ENCODE measurements at places on chromosomes 1 and 21. TPM values are rescaled to one million over a fixed set of nuclear protein-coding genes. Genes with fewer than 3 reads are reported as not detected.

Gene UBE4B
- 41.1 TPM for total RNA-seq

Gene RHEX
- 34.8 TPM for total RNA-seq

DNA sequence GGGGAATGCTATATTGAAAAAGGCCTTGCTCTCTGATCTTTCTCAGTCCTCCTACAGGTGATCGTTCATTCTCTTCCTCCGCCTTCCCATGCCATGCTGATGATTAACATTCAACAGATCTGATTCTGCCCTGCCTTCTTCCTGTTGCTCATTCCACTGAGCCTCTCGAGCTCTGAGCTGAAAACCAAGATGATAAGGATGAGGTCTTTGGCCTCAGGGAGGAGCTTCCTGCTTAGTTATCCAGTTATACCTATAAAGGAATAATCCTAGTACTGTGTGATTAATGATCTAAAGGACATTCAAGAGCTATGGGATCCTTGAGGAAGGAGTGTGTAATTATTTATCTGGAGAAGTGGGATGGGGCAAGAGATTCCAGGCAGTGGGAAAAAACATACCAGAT is 25.2 kb upstream of the MAP3K7CL start:
- H3K27ac ChIP-seq: no peak overlapping the region
- no peaks in the 10 kb centered on the region for H3K27me3 ChIP-seq
- H3K4me3 ChIP-seq: no peak overlapping the region
- peaks cover 5% of the 10 kb centered on the region for H3K4me1 ChIP-seq
- no peak for DNase-seq
- peaks cover 13% of the 10 kb centered on the region for H3K36me3 ChIP-seq

- peaks cover 24% of the 10 kb centered on the region for H3K4me1 ChIP-seq
- H3K27ac ChIP-seq: no peak overlapping the region
- H3K27me3 ChIP-seq: no peaks in the 10 kb centered on the region
- no peak for DNase-seq
- no peaks in the 10 kb centered on the region for H3K36me3 ChIP-seq
Observed at GRCh38 chr1:50251702-50252101, 143.0 kb downstream of the ELAVL4 start.

Gene HSPA6
- total RNA-seq: 4.5 TPM

DNA sequence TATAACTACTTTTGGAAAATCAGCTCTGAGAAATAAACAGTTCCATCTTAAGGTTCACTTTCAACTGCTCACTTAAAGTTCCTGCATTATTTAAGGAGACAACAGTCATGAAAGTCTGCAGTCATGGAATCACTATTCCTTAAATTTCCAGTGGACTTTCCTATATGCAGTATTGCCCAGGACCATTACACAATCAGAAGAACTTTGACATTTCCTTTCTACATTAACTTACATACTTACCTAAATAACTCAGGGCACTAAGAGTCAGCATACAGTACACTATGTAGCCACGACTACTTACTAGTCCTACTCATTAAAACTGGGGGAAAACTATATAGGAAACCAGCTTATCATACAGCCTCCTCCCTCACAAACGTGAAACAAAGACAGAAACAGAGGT is 220.1 kb downstream of the SLC45A1 start:
- no peak overlapping the region for H3K27ac ChIP-seq
- H3K27me3 ChIP-seq: no peaks in the 10 kb centered on the region
- peaks cover 38% of the 10 kb centered on the region for H3K36me3 ChIP-seq
- peaks cover 48% of the 10 kb centered on the region for H3K4me1 ChIP-seq
- H3K4me3 ChIP-seq: no peak overlapping the region

DNA sequence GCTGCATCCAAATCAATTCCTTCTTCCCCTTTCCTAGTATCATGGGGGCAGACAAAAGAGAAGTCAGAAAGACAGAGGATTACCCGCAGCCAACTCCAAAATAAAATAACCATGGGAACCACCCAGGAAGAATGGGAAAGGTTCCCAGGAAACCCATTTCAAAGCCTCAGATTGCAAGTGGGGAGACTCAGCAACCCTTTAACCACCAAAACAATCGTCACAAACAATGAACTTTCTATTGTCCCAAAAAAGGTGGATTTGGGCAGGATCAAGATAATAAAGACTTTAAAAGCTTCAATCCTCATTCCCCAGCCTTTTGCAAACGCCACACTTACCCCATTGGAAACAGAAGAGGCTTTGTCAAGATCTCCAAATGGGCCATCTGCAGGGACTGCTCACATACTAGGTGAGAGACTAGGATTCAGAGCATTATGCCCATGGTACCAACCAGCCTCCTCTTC is 5.1 kb downstream of the TIAM1 start:
- H3K36me3 ChIP-seq: no peaks in the 10 kb centered on the region
- H3K27me3 ChIP-seq: peaks cover 31% of the 10 kb centered on the region
- H3K4me3 ChIP-seq: no peak overlapping the region
- DNase-seq: no peak

DNA sequence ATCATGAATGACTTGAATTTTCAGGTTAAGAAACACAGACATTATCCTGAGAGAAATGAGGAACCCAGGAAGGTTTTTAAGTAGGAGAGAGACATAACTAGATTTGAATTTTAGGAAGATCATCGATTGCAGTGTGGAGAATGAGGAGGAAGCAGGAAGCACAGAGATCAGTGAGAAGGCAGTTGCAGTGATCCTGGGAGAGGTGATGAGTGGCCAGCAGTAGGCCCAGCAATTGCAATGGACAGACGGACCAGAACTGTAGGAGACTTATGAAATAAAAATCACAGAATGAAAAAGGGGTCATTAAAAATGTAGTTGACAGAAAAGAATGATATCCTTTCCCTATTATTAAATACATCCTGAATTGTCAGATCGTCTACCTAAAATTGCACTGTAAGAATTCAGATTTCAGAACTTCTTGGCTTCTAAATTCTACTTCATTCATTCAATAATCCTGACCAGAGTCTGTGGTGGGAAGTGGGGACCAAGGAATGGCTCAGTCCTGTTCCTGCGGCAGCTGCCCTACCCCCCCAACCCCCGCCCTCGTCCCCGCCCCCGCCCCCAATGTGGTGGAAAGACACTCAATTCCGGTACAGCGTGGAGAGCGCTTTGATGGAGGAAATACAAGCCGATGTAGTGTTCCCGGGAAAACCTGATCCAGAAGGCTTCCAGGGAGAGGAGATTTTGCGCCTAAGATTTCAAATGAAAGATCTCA is 35.1 kb downstream of the SLC2A1 start:
- peak overlapping the region; percentile 91 for H3K4me3 ChIP-seq
- H3K4me1 ChIP-seq: peaks cover 39% of the 10 kb centered on the region

Gene FCN3
- total RNA-seq: not detected

Gene ETV3L
- 0.29 TPM for total RNA-seq

Gene SH2D2A
- 2.3 TPM for total RNA-seq

- H3K4me1 ChIP-seq: no peaks in the 10 kb centered on the region
- no peak overlapping the region for H3K27ac ChIP-seq
- no peak overlapping the region for H3K4me3 ChIP-seq
- peaks cover 13% of the 10 kb centered on the region for H3K27me3 ChIP-seq
- no peaks in the 10 kb centered on the region for H3K36me3 ChIP-seq
- DNase-seq: no peak
Observed at GRCh38 chr1:37153116-37154100, 119.1 kb upstream of the GRIK3 start.

Gene FCGR3B
- not detected for total RNA-seq

DNA sequence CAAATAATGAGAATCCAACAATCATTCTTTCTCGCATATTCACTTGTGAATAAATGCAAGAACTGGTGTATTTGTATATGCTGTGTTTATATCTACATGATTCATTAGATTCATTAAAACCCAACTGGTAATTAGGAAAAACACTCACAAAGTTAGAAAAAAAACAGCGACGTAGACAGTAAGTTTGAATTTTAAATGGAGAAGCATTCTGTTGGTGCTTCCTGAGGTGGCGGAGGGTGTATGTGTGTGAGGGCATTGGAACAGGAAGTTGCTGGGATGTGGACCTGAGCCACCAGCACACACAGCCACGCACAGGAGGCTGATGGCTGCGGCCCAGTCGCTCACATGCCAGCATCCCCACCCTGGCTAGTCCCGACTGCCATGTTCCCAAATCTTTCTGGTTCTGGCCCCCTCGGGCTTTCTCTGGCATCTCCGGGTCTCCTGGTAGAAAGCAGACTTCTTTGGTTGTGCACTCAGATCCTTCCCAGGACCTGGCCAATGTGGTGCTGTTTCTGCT is 121.6 kb upstream of the IRF2BP2 start:
- peaks cover 43% of the 10 kb centered on the region for H3K4me1 ChIP-seq
- H3K4me3 ChIP-seq: peak overlapping the region; percentile 44
- H3K36me3 ChIP-seq: no peaks in the 10 kb centered on the region

Gene LIPI
- total RNA-seq: not detected

- H3K4me3 ChIP-seq: peak overlapping the region; percentile 67
- H3K27ac ChIP-seq: peak overlapping the region; percentile 85
- no peaks in the 10 kb centered on the region for H3K27me3 ChIP-seq
- H3K36me3 ChIP-seq: peaks cover 34% of the 10 kb centered on the region
Observed at GRCh38 chr1:27427816-27428315, 35.4 kb downstream of the GPR3 start.

Gene GUCA2B
- total RNA-seq: not detected

DNA sequence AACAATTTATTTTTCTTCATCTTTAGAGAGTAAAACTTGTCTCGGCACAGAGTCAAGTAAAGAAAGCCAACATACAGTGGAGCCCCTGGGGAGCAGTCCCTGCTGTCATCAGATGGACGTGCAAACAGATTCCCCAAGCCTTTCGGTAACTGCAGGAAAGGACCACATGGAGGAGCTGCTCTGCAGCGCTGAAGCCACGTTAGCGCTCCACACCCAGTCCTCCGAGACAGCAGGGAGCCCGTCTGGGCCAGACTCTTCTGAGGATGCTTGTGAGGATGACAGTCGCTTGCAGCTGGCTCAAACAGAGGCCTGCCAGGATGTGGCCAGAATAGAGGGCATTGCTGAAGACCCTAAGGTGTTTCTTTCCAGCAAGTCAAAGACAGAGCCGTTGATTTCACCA is 77.1 kb upstream of the SCCPDH start:
- no peak for DNase-seq
- peaks cover 19% of the 10 kb centered on the region for H3K4me1 ChIP-seq
- no peak overlapping the region for H3K27ac ChIP-seq
- H3K27me3 ChIP-seq: no peaks in the 10 kb centered on the region

Gene OPTC
- total RNA-seq: not detected

- H3K4me3 ChIP-seq: no peak overlapping the region
- no peaks in the 10 kb centered on the region for H3K27me3 ChIP-seq
- H3K36me3 ChIP-seq: no peaks in the 10 kb centered on the region
- H3K4me1 ChIP-seq: peaks cover 6% of the 10 kb centered on the region
- DNase-seq: no peak
- no peak overlapping the region for H3K27ac ChIP-seq
Observed at GRCh38 chr1:206754011-206754410, 16.6 kb upstream of the IL19 start.

Gene MASP2
- total RNA-seq: not detected

DNA sequence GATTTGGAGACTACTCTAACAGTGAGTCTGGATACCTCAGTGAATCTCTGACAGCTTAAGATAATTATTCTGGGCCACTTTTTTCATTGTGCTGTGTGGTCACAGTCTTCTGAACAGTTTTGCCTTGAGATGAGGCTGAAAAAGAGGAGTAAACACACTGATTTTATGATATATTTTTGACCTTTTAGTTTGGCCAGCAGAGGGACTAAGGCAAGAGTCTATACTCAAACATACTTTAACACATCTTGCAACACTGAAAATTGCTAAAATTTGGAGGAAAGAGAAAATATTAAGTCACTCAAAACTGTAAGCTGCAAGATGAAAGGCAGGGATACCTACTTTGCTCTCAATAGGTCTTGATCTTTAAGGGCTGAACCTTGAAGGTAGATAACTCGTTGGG is 182.7 kb downstream of the KCNT2 start:
- H3K27ac ChIP-seq: no peak overlapping the region
- DNase-seq: no peak
- no peaks in the 10 kb centered on the region for H3K36me3 ChIP-seq
- no peaks in the 10 kb centered on the region for H3K4me1 ChIP-seq
- H3K27me3 ChIP-seq: no peaks in the 10 kb centered on the region
- H3K4me3 ChIP-seq: no peak overlapping the region

Gene LCE6A
- not detected for total RNA-seq

Gene ZC3H12A
- total RNA-seq: 145 TPM

Gene TMEM63A
- 54.8 TPM for total RNA-seq

- H3K4me3 ChIP-seq: no peak overlapping the region
- H3K36me3 ChIP-seq: no peaks in the 10 kb centered on the region
- H3K4me1 ChIP-seq: no peaks in the 10 kb centered on the region
- no peak for DNase-seq
Observed at GRCh38 chr1:213376862-213377372, 325.9 kb downstream of the RPS6KC1 start.

Gene SYPL2
- total RNA-seq: not detected

- no peaks in the 10 kb centered on the region for H3K27me3 ChIP-seq
- no peak overlapping the region for H3K4me3 ChIP-seq
- no peak for DNase-seq
- no peaks in the 10 kb centered on the region for H3K36me3 ChIP-seq
- no peaks in the 10 kb centered on the region for H3K4me1 ChIP-seq
Observed at GRCh38 chr1:47895279-47896125, 101.7 kb downstream of the TRABD2B start.

Data from activated B cell treated with CpG ODN at 0.5 μM for 24 hours (primary cell).